Activated CD4-positive, alpha-beta T cell treated with anti-CD3 and anti-CD28 coated beads, Interleukin-2, Interleukin-4, amounts not matched to agents 100 ng/mL and 50 ng/mL, durations not matched to agents 16 hours and 8 hours (primary cell): ENCODE measurements at places on chromosomes 4 and X.

GRCh38 chr4:142355421-142355930, 490.6 kb downstream of the INPP4B start:
- DNase-seq = no peak

DNA sequence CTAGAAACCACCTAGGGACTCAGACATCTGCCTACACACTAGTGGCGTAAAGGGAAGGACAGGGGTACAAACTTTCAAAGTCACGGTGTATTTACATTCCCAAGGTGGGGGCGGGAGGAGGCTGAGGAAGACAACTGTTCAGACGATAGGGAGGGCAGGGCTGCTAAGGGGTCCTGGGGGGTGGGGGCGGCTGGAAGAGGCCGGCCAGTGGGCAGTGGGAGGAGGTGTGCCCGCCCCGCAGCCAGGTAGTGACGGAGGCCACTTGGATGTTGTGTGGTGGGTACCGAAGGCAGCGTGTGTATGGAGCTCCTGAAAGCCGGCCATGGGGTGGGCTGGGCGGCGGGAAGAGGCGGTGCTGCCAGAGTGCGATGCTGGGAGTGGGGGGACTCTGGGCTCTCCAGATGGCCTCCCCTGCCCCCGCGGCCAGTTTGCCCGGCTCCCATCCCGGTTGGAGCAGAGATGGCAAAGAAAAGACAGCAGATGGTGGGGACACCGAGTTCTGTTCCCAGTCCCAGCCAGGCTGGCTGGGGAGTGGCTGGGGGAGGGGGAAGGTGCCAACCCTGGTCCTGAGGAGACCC, 24.2 kb downstream of the L1CAM start:
- DNase-seq = no peak

- DNase-seq = no peak
Observed at GRCh38 chr4:102764901-102765300, 4.1 kb upstream of the MANBA start.

- DNase-seq = no peak
Observed at GRCh38 chr4:147969573-147970385, 237.9 kb downstream of the ARHGAP10 start.

DNA sequence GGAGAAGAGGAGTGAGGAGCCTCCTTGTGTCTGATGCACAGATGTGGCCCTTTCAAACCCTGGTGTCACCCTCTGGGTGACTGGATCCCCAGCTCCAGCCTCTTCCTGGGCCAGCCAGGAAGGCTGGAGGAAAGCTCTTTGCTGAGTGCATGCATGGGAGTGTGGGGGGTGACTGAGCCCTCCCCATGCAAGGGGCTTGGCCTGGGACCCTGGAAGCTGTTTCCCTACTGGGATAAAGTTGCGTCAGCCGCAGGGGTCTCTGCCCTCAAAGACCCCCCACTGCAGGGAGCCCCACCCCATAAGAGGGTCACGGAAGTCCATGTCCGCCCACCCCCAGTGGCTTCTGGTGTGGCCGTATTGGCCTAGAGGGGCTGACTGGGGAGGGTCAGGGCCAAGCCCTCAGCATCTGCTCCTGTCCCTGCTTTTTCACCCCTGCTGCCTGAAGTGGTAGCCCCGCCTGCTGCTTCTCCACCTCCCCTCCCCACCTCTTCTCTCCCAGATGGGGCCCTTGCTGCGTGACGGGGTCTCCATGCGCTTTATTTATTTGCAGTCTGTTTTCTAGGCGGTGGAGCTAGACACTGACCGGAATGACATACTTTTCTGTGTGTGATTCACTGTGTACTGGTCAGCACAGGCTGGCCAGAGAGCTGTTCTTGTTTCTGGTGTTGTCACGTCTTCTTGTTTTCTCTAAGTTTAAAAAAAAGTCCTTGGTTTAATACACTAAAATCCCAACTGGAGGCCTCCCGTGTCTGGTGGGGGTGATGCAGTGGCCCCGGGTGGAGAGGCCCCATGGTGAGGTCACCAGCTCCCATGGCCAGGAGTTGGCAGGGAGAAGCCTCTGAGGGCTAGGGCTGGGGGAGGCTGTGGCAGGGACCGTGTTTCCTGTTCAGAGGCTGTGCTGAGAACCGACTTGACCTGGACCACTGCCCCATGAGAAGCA, 3.6 kb downstream of the SMIM10L2A start:
- DNase-seq = no peak

GRCh38 chrX:103183912-103184311, 31.0 kb upstream of the BEX4 start:
- no peak for DNase-seq

GRCh38 chr4:119035951-119036737, 99.5 kb upstream of the MYOZ2 start:
- no peak for DNase-seq

- no peak for DNase-seq
Observed at GRCh38 chrX:22053481-22053880, 21.4 kb downstream of the PHEX start.

GRCh38 chr4:114494246-114494803, 104.3 kb upstream of the UGT8 start:
- no peak for DNase-seq

DNA sequence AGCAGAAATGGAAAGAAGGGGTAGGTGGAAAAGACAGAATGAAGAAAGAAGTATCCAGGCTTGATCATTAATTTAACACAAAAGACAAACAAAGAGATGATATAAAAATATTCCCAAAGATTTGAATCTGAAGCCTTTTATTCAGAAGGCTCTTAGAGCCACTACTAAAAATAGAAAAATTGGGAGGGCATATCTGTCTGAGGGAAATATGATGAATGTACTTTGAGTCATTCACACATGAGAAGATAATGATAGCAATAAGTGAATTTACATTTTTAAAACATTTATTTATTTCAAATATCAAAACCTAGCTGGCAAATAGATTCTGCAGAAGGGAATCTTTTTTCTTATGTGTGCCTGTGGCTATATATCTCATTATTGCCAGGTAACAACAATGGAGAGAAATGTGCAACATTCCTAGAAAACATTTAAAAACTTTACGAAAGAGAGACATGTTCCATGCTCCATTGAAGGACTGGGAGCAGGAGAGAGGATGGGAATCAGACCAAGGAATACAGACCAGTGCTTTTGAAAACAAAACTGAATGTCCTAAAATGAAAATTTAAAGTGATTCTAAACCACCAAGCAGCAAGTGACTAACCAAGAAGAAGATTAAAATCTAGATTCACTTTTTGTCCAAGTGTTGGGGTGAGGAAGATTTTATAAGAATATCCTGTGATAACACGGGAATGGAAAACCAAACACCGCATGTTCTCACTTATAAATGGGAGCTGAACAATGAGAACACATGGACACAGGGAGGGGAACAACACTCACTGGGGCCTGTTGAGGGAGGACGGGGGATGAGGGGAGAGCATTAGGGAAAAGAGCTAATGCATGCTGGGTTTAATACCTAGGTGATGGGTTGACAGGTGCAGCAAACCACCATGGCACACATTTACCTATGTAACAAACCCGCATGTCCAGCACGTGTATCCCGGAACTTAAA, 41.2 kb downstream of the ANXA5 start:
- DNase-seq = no peak

DNA sequence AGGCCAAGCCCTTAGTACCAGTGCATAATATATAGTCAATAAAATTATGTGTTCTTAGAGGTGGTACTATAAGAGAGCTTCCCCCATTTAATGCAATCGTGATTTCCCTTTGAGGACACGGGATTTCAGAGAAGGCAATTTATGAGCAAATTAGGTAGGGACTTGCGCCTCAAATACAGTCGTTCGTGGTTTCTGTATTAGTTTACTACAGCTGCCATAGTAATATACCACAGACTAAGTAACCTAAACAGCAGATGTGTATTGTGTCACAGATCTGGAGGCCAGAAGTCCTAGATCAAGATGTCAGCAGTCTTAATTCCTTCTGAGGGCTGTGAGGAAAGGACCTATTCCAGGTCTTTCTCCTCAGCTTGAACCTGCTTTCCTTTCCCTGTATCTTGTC, 1.5 kb upstream of the PUDP start:
- DNase-seq = peak; percentile 22

GRCh38 chrX:47831788-47832187, 4.9 kb upstream of the ZNF81 start:
- DNase-seq = peak; percentile 53

DNA sequence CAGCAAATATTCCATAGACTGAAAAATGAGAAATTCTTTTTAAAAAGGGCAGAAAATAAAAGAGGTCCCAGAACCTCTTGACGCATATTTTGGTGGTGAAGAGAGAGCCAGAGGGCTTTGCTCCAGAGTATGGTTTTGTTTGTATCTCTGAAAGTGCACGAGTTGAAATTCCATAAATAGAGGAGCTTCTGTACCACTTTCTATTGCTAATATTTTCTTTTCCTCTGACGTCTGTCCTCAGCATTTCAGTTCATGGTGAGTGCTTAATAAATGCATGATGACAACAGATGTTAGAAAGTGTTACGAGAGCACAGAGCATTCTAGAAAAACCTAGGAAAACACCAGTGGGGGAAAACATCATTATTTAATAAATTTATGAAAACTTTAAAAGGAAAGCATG, 145.6 kb downstream of the AMELX start:
- DNase-seq = no peak

DNA sequence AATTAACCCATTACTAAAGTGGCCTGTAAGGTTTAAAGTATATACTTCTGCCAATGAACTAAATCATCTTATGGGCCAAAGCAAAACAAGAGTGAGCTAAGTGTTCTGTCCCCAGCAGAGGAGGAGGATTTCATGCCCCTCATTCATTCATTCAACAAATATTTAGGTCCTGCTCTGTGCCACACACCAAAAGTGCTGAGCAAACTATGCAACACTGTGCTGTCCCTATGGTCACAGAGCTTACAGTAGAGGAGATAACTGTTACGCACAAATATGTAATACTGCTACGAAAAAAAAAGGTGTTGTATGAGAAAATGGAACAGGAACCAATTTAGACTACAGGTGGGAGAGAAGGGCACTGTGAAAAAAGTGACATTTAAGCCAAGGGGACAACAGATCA, 1.7 kb downstream of the SH3KBP1 start:
- DNase-seq = no peak

- DNase-seq = no peak
Observed at GRCh38 chr4:175906384-175906783, 94.3 kb upstream of the GPM6A start.

DNA sequence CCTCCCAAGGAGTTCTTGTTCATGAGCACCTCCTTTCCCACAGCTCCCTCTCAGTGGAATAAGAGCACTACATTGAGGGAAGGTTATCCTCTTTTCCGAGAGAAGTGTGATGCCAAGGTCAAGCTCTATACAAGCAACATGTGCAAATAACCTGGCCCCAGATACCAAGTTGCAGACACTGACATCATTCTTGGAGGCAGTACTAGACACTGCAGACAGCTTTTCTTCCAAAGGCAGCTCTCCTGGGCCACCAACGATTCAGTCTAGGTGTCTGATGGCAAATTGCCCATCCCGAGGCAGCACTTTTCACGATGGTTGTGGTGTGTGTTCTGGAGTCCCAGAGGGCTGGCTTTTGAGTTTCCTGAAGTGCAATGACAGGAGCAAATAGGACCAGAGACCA, 384.9 kb downstream of the TLL1 start:
- DNase-seq = no peak

GRCh38 chr4:71691416-71692073, 92.3 kb downstream of the GC start:
- no peak for DNase-seq

- DNase-seq = no peak
Observed at GRCh38 chr4:184386271-184386781, 88.0 kb downstream of the IRF2 start.

- no peak for DNase-seq
Observed at GRCh38 chr4:159003420-159004253, 99.2 kb upstream of the RAPGEF2 start.

GRCh38 chr4:722169-722725, 16.6 kb downstream of the PCGF3 start:
- DNase-seq = no peak

DNA sequence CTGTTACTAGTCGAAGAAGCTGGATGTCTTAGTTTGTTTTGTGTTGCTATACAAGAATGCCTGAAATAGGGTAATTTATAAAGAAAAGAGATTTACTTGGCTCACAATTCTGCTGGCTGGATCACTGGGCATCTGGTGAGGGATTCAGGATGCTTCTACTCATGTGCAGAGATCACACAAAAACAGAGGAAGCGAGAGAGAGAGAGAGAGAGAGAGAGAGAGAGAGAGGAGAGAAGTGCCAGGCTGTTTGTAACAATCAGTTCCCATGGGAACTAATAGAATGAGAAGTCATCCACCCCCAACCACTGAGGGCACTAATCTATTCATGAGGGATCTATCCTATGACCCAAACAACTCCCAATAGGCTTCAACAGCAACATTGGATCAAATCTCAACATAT, 66.2 kb upstream of the FAM9A start:
- no peak for DNase-seq

DNA sequence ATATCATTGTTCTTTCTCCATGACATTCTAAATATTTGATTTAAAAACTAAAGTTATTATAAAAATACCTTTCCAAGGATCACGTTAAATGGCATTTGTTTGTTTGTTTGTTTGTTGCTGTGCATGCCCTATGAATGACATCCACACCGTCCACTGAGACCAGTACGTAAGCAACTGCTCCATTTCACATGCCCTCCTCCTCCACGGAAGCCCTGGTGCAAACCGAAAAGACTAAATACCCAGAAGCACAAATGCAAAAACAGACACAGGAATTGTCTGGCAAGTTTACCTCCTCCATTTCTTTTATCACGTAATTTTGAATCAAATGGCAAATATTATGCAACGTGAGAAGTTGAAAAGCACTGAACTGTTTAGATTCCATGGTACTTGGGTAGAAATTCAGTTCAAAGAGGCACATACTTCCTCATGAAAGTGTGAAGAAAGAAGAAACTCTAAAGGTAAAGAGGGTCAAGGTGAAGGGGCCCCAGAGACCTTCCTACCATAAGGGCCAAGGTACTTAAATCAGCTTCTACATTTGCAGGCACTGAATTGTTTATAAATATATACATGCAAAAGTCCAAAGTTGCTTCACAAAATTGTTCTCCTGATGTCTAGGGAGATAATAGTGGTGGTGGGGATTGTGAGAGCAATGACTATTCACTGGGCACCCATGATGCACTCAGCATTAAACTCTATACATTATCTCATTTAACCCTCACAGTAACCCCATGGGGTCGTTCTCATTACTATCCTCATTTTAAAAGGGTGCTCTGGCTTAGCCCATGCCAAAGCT, 23.4 kb downstream of the IRF2 start:
- no peak for DNase-seq

DNA sequence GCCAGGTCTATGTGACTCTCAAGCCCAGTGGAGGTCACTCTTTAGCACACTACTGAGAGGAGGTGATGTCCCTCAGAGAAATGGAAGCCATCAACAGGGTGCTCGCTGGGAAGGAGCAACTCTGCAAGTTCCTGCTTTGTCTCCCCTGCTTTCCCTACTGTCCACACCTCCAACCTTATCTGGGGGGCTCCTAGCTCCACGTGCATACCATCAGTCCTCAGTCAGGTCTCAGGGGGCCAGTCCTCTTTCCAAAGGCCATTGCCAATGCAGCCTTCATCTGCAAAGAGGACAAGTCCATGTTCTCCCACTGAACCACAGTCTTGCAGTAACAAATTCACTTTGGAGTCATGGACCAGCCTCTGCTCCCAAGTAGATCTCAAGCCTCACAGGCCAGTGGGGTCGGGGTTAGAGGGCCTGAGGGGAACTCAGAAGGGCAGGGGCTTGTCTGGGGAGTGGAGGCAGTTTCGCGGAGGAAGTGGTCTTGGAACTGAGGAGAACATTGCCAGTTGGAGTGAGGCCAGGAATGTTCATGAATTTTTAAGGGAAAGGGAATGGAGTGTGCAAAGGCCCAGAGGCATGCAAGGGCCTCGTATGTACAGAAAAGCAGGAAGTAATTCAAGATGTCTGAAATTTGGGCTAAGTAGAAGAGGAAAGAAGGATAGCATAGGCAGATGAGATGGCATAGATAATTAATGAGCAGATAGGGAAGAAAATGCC, 8.9 kb downstream of the RTL5 start:
- DNase-seq = no peak
